8988T (cell line): ENCODE measurements at places on chromosomes 2 and 18.

DNA sequence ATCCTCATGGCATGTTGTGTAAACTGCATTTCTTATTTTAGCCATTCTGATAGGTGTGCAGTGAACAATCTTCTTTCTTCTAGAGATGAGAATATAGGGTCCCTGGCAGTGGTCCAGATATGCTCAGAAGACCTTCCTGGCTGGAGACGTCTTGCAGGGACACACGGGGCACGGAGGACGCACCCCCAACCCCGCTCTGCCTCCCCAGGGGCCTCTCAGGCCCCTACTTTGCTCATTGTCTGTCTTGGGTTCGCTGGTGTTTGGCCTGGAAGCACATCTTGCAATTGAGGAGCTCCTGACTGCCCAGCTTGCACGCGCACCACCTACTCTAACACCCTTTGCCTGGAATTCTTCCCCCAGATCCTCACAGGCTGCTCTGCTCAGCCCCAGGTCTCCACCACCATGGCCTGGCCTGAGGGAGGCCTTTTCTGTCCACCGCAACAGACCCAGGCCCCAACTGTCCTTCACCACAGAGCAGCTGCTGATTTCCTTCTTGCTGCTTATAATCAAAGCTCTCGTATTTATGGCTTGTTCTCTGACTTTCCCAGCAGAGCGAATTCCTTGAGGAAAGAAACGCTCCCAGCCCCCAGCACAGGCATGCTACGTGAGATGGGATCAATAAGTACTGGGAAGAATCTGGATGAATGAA lies 295.9 kb upstream of the HDAC4 start:
- DNase-seq = no peak

GRCh38 chr2:177348733-177349693 lies 43.6 kb upstream of the AGPS start:
- DNase-seq = no peak

DNA sequence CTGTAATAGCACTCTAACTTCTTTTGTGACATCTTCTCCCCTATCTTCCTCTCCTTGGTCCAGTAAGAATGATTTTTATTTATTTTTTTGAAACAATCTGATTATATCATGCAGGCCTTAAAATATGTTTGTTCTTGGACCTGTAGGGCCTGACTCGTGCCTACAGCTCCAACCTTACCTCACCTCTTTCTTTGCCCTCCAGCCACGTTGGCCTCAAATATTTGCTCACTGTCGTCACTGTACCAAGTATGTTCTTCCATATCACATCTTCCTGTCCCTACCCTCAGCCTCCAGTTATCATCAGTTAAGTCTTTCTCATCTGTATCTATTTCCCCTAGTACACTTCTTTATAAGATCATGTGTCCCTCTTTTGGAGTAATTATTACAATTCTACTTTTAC lies 125.5 kb downstream of the CDH7 start:
- no peak for DNase-seq

DNA sequence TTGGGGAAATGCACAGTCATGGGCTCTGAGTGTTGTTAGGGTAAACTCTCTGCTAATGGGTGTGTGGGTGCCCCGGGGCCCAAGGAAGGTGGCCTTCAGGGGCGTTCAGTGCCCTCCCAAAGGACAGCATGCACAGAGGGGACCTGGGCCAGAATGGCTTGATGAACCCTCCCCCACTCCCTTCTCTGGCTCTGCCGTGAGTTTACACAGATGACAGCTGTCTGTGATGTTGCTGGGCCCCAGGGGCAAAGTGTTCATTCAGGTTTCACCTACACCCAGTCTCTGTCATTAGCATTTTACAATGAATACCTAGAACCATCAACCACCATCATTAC lies 3.2 kb downstream of the NPPC start:
- no peak for DNase-seq

- DNase-seq = no peak
These were observed 5.5 kb upstream of the NEMP2 start for GRCh38 chr2:190540048-190540447.

DNA sequence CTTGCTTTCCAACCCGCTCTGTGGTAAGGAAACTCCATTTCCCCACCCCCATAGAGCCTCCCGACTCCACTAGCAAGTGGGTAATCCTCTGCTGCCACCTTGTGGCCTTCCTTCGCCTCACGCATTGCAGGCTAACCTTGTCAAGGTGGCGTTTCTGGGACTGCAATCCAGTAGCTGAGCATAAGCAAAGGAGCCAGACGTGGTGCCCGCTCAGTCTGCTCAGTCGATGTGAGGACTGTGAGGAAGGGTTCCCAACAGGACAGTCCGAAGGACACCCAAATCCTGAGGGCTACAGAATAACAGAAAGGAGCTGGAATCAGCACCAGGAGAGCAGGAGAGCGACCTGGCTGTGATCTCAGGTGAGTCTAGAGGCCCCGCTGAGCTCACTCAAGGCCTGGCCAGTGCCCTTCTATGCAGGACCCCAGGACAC lies 144.2 kb downstream of the SUCLG1 start:
- DNase-seq = peak; percentile 18

DNA sequence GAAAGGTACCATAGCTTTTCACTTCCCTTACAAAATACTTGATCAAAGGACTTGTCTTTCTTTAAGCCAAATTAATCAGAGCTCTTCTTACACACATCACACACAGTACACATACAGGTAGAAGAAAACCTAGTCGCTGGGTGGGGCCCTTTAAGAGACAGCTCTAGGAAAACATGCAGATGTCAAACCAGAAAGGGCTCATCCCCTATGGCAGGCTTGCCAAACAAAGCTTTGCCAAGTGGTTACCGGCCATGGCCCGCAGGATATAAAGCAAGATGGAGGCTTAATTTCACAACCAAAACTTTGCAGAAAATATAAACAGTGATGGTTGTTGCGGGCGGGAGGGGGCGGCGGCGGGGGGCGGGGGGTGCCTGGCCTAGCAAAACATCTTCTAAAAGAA lies 2156.0 kb upstream of the PIK3C3 start:
- DNase-seq = no peak

DNA sequence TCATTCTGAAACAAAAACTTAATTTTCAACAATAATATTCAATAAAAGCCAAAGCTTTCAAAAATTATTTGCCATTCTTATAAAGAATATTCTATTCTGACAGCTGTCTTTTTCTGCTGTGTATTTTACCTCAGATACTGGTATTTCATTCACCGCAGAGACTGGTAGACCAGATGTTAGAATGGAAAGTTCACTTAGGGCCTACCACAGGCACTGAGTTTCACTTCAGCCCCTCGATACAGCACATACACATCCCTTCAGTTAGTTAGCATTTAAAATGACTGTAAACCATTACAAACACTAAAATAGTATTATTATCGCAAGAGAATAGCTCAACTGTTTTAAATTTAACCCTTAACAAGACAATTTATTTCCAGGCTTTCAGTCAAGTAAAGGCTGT lies 24.2 kb upstream of the GATA6 start:
- no peak for DNase-seq

- no peak for DNase-seq
These were observed at the start of gene LYPD1 for GRCh38 chr2:132669908-132670495. Gene LYPD1, minus strand, starts transcription at chr2:132670205. Its CDS starts 273 bp downstream, at chr2:132669932.

- DNase-seq = peak; percentile 72
These were observed at the start of gene SPIRE1 for GRCh38 chr18:12657684-12658425. Gene SPIRE1, minus strand, starts transcription at chr18:12658107. Its CDS starts 241 bp downstream, at chr18:12657866.

GRCh38 chr2:24818721-24819167 lies 25.5 kb downstream of the CENPO start:
- DNase-seq = no peak

- DNase-seq = no peak
These were observed 8.4 kb upstream of the SP9 start for GRCh38 chr2:174326161-174327020.

GRCh38 chr2:239202343-239202742 lies 198.5 kb downstream of the HDAC4 start:
- DNase-seq = no peak

- no peak for DNase-seq
These were observed 189.0 kb downstream of the TNS1 start for GRCh38 chr2:217813828-217814227.

GRCh38 chr18:72783530-72783929 lies 84.3 kb downstream of the NETO1 start:
- DNase-seq = no peak

- DNase-seq = no peak
These were observed 2.0 kb upstream of the DGKD start for GRCh38 chr2:233352141-233352842.

- DNase-seq = no peak
These were observed 15.7 kb downstream of the NDUFV2 start for GRCh38 chr18:9117980-9118841.

GRCh38 chr2:108382196-108382595 lies 4.4 kb downstream of the SULT1C4 start:
- DNase-seq = no peak

DNA sequence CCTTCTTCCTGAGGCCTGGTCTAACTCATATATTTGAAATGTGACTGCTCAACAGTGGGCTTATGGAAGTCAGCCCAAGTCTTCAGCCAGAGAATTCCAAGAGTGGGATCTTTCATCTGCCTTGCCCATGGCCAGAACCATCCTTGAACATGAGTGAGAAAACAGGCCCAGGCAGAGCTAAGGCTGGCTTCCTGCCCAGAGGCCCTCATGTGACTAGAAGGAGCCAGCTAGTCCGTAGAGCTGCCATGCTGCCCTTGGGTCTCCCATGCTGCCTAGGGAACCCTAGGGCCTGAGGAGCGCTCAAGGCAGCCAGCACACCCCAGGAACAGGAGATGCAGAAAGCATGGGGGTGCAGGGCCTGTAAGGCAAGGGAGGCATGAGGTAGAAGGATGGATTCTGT lies 203.6 kb downstream of the FHOD3 start:
- DNase-seq = no peak

- no peak for DNase-seq
These were observed 423.3 kb downstream of the LPIN1 start for GRCh38 chr2:12169721-12170120.

DNA sequence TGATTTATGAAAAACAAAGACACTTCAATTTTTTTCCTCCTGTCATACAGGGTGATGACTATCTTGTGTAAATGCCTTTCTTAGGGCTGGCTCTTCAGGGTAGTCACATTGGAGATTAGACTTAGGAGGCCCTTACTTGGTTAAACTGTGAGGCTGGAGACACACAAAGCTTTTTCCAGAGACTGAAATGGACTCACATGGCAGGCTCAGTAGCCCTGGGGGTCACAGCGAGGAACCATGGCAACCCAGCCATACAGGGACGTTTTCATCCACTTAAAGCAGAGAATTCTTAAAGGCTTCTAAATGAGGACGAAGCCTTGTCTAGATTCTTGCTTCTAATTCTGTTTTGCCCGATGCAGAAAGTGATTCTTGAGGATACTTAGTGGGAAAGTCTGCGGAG lies 57.3 kb upstream of the ZDBF2 start:
- DNase-seq = no peak

GRCh38 chr18:35513181-35513936 lies 15.6 kb upstream of the INO80C start:
- peak; percentile 22 for DNase-seq

DNA sequence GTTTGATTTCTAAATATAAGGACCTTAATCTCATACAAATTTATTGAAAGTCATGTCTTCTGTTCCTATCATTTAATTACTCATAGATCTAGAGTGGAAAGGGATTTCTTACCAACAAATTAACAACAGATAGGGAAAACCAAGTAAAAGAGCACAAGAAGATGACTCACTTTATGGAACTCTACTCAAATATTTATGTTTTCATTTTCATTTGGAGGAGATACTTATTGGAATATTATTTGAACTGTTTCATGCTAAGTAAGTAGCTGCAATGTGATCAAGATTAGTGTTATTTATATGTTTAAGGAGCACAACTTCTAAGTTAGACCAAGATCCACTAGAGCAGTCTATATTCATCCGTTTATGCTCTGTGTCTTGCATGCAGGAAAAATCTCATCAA lies 1.3 kb downstream of the NT5C1B start:
- no peak for DNase-seq
